ENCODE measurements at places on chromosomes 11 and 22.

DNA sequence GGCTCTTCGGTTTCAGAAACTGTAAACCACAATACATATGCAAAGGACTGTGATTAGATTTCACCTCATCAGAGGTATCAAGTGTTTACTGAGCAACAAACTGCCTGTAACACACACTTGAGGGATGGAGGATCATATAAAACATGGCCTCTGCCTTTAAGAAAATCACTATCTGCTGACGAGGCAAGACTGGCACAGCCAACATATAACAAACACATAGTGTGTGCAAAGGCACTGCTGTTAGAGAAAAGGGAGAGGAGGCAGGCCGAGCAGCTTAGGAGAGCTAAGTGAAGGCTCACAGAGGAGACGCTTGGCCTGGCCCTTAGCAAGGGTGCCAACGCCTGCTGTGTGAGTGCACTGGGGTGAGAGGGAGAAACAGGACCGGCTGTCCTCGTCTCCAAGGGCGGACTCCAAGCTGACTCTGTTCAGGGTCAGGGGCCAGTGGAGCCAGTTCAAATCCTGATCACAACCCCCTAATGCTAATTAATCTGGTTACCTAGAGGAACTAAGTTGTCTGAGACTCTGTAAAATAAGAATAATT is 48.2 kb downstream of the LRFN4 start:
- DNase-seq = no peak

GRCh38 chr22:44452531-44453420 is 45.3 kb downstream of the RTL6 start:
- DNase-seq = no peak

DNA sequence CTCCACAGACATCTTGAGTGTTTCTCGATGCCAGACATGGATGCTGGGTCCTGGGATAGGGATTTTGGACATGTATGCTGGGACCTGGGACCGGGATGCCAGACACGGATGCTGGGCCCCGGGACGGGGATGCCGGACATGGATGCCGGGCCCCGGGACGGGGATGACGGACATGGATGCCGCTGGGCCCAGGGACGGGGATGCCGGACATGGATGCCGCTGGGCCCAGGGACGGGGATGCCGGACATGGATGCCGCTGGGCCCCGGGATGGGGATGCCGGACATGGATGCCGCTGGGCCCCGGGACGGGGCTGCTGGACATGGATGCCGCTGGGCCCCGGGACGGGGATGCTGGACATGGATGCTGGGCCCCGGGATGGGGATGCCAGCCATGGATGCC is 97.1 kb upstream of the NNMT start:
- DNase-seq = no peak

DNA sequence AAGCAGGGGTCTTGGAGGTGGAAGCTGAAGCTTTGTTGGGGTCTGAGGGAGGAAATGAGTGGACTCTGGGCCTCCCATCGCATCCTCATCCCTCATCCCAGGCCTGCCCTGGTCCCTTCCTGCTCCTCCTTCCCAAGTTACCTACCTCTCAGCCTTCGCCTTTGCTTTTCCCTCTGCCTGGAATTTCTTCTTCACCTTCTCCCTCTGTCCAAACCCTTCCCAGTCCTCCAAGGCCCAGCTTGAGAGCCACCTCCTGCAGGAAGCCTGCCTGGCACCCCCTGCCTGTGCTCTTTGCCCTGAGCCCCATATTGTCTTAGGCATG is 2.1 kb upstream of the NUDT8 start:
- no peak for DNase-seq

DNA sequence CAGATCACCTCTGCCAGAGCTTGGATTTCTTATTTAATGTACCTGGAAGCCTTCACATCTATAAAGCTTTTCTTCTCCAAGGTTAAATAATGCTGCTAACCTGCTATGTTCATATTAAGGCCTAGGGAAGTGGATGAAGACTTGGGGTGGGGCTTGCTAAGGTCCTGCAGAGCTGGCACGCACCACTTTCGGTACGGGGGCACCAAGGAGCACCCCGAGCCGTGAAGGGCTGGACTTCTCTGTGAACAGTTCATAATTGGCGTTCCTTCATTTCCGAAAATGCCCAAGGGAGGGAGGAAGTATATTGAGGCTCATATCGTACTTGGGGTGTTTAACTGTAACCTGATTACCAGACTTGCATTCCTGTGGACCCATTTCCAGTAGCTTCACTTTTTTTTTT is 59.6 kb downstream of the ST14 start:
- DNase-seq = no peak

DNA sequence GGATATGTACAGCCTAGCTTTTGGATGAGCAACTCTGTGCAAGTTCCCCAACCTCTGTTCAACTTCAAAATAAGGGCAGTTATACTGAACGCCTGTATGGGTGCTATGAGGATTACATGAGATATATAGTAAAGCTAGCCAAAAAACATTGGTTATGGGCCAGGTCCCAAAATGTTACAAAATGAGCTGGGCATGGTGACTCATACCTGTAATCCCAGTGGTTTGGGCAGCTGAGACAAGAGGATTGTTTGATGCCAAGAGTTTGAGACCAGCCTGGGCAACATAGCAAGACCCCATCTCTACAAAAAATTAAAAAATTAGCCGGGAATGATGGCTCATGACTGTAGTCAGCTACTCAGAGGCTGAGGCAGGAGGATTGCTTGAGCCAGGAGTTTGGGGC is 118.4 kb downstream of the TEAD1 start:
- DNase-seq = no peak

All from right kidney (tissue), 9 donors.